ENCODE measurements at places on chromosomes 13 and 19.

- no peak for DNase-seq
Observed at GRCh38 chr19:35812220-35813042, at the start of gene PRODH2. Gene PRODH2, minus strand, starts transcription at chr19:35812845. Its CDS starts 40 bp downstream, at chr19:35812805.

GRCh38 chr13:28474491-28475134 is 20.3 kb downstream of the FLT1 start:
- no peak for DNase-seq

DNA sequence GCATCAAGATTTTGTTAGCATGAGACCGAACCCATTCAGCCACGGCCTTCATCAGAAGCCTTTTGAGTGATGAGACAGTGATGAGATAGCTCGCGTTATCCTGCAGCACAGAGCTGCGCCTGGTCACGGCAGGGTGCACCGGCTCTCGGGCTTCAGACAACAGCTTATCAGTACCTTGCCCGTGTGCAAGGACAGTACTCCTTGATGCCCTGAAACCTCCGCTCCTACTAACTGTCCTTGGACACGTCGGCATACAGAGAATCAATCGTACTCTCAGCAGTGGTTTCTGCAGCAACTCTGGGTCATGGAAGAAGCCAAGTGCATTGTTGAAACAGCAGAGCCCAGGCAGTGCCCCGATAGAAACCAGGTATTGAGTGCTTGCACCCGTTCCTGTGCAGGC is 40.7 kb downstream of the IRS2 start:
- no peak for DNase-seq

- no peak for DNase-seq
Observed at GRCh38 chr19:50580970-50581634, 12.9 kb upstream of the LRRC4B start.

Data from stimulated activated CD4-positive, alpha-beta T cell treated with anti-CD3 and anti-CD28 coated beads, Interleukin-1b, Interleukin-23, amount 100 ng/mL, for 1 hour (primary cell).